ENCODE measurements at places on chromosomes 1 and 21.

DNA sequence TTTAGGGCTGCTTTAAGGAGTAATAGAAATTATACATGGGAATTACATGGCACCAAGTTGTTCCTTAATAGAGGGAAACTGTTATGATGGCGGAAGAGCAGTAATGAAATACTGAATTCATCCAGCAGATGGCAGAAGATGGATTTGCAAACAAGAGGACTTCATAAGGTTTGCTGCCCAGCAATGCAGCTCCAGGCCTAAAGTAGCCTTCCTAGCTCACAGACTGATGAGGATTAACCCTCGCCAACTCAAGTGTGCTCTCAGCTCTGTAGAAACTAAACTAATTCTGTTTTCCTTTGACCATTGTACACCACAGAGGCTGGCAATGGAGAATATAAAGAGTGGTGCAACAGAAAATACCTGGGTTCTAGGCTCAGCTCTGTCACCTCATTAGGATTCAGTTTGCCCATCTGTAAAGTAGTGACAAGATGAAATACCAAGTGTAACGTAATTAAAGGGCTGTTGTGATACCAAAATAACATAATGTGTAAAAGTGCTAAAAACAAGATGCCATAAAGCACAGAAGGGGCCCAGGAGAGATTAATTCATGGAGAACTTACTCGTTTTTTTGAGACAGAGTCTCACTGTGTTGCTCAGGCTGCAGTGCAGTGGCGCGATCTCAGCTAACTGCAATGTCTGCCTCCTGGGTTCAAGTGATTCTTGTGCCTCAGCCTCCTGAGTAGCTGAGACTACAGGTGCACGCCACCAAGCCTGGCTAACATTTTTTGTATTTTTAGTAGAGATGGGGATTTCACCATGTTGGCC is 102.4 kb upstream of the SERBP1 start:
- DNase-seq = no peak

DNA sequence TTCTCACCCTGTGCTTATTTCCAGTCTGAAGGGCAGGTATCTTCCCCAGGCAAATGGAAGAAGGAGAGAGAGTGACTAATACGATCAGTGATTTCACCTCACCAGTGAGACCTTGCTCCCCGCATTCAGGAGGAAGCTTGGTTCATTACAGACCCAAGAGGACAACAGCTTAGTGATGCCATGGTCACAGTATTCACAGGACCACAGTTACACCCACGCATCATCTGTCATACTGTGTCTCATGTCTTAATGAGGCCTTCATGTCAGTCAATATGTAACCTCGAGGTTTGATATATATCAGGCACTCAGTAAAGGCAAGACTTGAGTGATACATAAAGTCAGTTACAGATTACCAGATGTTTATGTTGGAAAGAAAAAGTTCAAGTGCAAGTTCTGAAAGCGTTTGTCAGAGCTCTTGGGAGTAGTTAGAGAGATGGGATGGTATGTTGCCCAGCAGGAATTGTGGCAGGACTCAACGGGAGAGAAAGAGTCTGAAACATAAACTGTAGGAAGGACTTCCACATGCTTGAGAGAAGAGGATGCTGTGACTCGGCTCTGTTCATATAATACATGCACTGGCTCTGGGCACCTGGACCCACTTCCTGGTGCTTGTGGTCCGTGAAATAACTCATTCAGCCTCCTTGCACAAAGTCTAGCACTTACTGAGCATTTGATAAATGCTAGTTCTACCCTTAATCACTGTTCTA is 33.3 kb downstream of the GNPAT start:
- no peak for DNase-seq

GRCh38 chr1:25971811-25972180 is 26.1 kb downstream of the PAFAH2 start:
- DNase-seq = no peak

DNA sequence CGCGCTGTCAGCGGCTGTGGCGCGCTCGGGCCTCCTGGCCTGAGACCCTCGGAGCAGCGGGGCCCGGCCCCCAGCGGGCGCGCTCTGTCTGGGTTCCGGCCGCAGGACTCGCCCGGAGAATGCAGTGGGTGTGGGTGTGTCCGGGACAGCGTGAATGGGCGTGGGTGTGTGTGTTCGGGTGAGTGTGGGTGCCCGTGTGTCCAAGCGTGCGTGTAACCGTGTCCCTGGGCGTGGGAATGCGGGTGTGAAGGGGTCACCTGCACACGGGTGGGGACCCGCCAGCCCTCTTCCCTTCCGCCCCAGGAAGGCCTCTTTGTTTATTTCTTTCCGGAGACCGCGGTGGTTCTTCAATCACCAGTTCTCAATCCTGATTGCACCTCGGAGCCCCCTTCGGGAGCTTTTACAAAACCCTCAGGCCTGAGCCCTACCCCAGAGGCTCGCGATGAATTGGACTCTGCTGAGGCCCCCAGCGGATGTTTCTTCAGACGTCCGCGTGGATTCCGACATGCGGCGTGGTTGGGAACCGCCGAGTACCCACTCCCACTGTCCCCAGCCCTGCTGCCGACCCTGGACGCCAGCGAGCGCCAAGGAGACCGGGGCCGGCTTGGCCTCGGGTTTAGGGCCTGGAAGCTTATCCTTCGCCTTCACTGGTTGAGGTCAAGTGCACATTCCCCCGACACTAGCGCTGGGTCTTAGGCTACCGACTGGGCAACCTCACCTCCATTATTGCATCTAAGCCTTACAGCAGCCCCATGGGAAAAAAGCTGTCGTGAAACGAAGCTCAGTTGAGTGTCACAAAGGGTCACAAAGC is 19.3 kb downstream of the SERTAD4 start:
- no peak for DNase-seq

DNA sequence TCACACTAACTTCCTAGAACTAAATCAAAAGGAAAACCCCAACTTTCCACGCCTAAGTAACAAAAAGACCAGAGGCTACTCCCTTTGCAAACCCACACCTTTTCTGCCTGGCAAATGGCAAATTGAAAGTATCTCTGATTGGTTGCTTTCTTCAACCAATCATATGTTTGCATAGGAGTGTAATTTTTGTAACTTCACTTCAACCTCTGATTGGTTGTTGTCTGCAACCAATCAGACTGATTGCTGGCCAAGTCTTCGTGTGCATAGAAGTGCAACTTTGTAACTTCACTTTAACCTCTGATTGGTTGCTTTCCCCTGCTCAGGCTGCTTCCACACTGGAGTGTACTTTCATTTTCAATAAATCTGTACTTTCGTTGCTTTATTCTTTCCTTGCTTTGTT is 36.9 kb upstream of the PADI2 start:
- no peak for DNase-seq

DNA sequence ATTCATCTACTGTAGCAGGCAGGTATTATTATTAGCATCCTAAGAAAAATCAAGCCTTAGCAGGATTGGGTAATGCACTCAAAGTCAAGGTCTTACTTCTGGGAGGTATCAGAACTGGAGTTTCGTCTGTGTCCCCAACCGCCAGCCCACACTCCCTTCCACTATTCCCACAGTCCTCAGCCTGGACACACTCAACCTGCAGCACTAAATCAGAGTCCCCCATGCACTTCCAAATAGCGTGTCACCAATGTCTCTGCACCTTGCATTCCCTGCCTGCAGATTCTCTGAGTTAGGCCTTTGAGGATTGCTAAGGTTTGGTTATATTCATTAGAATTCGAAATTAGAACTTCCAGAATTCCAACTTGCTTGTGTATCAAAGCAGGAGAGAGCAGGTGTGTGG is 3.9 kb downstream of the LYPD8 start:
- no peak for DNase-seq

GRCh38 chr1:94382201-94382600 is 36.0 kb upstream of the ABCD3 start:
- DNase-seq = no peak

GRCh38 chr1:66035616-66036245 is 243.0 kb downstream of the PDE4B start:
- no peak for DNase-seq

GRCh38 chr1:212518188-212519054 is 85.7 kb downstream of the NENF start:
- no peak for DNase-seq

DNA sequence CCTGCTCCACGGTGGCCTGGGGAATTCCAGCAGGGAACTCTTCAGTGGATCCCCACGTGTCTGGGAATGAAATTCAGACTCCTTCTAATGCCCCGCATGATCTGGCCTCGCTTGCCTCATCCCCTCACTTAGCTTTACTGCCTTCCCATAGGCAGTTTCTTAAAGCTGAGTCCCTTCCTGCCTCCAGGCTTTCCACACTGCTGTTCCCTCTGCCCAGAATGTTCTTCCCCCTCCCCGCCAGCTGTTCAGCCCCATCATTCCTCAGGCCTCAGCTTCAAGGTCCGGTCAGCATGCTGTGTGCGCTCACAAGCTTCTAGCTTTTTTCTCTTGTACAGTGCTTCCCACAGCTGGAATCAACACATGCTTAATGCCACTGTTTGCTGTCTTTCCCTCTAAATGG is 54.9 kb upstream of the WASF2 start:
- DNase-seq = no peak

DNA sequence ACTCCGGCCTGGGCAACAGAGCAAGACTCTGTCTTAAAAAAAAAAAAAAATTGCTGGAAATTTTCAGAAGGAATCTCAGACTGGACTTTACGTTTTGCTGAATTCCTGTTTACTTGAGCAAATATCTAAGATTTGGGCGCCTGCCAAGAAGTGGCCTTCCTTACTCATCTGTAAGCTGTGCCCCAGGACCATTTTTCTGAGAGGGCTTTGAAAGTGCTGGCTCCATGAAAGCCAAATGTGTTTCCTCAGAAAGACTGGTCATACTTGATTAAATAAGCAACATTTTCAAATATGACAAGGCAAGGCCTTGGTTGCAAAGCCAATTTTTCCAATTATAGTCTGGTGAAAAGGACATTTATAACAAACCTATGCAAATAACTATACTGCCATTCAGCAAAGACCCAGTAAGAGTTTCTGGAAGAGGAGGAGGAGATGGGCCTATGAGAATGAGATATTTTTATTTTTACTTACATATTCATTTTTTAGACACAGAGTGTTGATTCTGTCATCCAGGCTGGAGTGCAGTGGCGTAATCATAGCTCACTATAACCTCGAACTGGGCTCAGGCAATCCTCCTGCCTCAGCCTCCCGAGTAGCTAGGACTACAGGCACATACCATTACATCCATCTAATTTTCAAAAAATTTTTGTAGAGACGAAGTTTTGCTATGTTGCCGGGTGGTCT is 56.3 kb upstream of the HTR1D start:
- no peak for DNase-seq

- no peak for DNase-seq
Measured at GRCh38 chr1:3703786-3704371, 48.4 kb upstream of the CCDC27 start.

DNA sequence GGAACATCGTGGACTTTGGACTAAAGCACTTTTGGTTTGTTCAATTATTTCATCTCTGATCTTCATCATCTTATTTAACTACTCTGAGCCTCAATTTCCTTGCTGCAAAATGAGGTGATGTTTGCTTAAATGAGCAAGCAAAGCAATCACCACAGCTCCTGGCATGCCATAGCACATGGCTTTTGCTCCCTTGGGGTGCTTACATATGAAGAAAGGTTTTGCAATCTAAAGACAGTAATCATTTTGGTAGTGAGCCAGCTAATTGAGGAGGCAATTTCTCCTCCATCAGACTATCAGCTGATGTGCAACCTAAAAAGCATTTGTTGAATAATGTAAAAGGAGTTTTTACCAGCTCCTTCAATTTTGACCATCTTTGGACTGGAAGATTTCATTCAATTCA is 68.8 kb upstream of the KCNJ15 start:
- DNase-seq = no peak

DNA sequence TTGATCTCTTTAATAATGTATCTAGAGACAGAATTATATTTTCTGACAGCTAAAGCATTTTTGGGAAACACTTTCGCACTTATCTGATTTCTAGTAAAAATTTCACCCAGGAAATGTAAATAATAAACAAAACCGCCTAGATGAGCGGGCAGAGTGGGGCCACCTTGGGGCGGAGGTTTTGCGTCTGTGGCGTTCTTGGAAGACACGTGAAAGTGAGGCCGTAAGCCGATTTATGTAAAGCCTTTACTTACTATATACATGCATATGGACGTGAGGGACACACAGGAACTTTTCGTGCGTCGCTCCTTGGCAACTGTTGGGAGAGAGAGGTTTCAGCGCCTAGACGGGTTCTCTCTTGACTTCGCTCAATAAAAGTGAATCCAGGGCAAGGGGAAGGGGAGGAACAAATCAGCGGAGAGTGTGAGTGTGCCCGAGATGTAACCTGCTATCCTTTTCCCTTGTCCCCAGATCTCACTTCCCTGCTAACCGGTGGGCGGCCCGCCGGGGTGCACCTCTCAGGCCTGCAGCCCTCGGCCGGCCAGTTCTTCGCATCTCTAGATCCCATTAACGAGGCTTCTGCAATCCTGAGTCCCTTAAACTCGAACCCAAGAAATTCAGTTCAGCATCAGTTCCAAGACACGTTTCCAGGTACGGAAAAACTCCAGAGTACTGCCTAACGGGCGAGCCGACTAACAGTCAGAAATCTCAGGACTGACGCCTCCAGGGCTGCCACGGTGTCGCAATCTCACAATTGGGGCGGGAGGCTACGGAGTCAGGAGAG is 1.7 kb downstream of the HLX start:
- no peak for DNase-seq

DNA sequence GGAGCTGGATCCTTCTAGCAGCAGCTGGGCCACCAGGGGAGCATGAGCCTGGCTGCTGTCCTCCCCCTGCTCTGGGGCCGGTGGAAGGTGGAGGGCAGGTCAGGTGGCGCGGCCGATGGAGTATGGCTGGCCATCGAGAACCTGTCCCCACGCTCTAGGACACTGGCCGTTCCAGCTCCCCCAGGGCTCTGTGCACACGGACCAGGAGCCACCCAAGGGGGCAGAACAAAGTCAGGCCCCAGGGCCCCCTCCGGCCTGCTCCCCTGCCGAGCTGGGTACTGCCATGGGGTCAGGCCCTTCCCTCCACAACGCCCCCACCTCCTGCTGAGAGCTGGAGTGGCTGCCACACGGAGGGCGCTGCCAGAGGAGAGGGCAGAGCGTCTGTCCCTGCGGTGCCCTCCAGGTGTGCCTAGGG is 4.5 kb upstream of the PLCH2 start:
- no peak for DNase-seq

GRCh38 chr21:45074048-45074817 is at the start of gene ADARB1:
Gene ADARB1, plus strand, starts transcription at chr21:45074580. Its CDS starts 97,077 bp downstream, at chr21:45171657.
- DNase-seq = no peak

DNA sequence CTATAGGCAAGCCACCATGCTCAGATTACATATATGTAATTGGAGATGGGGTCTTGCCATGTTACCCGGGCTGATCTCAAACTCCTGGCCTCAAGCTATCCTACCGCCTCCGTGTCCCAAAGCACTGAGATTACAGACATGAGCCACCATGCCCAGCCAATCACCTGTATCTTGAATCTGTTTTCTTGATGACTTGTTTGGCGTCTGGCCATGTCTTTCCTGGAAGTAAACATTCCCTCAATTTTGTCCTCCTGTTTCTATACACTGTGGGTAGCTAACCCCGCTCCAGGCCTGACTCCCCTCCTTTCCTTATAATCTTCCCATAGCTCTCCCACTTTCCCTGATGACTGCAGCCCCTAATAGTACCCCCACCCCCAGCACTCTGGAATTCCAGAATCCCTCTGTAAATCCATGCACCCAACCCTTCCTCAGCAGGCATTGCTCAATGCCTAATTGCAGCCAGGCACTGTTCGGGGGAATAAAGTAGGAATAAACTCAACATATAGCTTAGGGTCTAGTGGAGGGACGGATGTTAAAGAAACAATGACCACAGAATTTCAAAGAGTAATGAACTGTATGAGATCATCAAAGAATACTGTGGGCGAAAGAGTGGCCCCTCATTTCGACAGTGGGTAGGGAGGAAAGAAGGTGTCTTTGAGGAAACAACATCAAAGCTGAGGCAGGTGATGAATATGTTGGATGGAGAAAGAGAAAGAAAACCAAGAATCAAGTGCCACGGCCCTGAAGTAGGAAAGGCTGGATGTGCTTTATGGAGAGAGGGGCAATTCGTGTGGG is 161.5 kb downstream of the ADSS2 start:
- no peak for DNase-seq

Data from C1 segment of cervical spinal cord (tissue), 14 donors.